Astrocyte of the hippocampus (primary cell): ENCODE measurements at places on chromosomes 3 and 15.

DNA sequence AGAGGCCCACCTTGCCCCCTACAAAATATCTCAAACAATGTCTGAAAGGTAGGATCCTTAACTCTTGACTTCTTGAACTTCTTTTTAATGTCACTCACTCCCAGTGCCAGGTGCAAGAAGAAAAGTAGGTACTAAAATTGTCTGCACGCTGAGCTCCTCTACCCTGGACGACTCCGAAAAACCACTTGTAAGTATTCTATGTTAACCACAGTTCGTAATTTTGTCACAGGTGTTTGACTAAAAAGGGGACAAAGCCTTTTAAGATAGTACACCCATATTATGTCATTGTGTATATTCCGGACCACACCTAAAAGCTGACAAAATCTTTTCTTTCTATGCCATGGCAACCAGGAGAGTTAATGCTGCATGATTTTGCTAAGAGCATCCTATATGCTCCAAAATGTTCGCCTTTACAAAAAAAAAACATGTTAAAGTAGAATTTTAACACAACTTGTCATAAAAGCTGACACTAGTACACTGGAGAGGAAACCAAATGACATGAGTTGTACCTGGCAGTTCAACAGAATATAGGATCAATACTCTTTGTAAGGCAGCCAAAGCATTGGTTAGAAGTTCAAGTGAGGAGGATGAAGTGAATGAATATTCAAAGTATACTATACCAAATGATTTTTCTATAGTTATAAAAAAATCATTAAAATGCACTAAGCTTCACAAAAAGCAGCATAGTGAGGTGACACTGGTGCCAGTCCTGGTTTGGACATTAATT is 210.5 kb downstream of the FOXP1 start:
- no peak for DNase-seq

DNA sequence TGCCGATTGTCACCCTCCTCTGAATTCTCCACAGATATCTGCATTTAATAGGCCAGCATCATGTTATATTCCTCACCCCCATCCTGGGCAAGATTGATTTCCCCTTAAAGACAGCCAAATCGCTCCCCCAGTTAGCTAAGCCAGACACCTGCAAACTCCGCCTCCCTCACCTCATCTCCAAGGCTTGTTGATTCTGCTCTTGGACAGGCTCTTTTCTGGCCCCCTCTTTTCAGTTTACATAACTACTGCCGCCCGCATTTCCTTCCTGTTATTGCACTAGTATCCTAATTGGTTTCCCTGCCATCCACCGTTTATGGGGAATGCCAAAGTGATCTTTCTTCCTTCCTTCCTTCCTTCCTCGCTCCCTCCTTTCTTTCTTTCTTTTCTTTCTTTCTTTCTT is 214.7 kb upstream of the MRPL3 start:
- no peak for DNase-seq

DNA sequence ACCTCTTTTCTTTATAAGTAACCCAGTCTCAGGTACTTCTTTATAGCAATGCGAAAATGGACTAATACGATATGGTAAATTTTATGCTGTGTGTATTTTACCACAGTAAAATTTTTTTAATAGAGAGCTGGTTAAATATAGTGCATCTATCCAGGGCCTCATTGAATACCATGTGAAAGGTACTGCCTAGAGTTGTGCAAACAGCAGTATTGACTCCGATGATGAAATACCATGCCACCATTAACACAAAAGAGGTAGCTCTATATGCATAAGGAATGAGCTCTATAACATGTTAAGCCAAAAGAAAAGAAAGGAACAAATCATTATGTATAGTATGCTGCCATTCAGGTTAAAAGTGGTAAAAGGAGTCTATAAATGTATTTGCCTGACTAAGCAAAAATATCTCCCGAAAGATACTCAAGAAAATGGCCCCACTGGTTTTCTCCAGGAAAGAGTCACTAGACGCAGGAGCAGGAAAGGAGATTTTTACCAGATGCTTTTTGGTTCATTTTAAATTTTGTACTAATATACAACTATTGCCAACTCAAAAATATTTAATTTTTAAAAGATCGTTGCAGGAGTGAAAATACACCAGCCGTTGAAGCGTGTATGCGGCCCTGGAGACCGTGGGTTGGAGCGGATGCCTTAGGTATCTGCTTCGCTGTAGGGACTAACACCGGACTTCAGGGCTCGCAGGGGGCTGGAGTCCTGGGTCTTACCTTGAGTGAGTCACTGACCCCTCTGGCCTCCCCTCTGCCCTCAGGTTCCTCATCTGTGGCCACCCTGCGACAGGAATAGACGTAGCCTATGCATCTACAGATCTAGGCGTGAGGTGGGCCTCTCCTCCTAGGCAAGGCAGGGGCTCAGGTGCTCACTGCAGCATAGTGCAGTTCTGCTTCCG is 120.1 kb downstream of the CHSY1 start:
- DNase-seq = no peak

GRCh38 chr3:30894521-30895251 is at the start of gene GADL1:
TSS of gene GADL1 (minus strand) at chr3:30894661. CDS start at chr3:30894614, 47 bp downstream.
- peak; percentile 60 for DNase-seq

DNA sequence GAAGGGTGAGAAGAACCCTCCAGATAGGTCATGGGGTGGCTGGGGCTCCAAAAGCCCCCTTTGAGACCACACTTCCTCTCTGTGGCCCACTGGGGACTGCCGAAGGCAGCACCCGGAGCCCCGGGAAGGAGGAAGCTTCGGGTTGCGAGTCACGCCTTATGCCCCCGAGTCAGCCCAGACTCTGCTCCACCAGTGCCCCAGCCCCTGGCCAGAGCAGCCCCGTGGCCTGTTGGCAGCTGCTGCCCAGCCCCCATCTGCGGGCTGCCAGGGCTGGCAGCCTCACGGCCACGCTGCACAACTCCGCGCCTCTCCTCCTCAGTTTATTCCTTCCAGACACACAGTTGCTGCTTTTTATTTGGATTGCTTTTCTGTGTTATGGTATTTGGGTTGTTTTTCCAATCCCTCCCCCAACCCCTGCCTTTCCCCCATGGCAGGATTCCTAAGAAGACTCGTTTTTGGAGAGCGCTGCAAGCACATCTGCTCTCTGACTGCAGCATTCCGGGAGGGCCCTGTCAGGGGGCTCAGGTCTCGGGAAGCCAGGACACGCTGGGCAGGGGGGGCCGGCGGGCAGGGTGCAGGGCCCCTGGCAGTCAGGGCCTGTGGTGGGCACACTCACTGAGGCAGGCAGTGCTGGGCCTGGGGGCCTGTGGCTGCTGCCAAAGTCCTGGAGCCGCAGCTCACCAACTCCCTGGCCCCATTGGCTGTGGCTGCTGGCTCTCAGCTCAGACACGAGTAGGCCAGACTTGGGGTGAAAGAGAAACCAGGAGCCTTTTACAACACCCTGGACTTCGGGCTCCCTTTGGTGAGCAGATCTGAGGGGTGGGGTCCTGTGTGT is 20.2 kb downstream of the MAGEF1 start:
- DNase-seq = peak; percentile 52

GRCh38 chr3:145915787-145916186 is 245.2 kb downstream of the PLOD2 start:
- DNase-seq = no peak

DNA sequence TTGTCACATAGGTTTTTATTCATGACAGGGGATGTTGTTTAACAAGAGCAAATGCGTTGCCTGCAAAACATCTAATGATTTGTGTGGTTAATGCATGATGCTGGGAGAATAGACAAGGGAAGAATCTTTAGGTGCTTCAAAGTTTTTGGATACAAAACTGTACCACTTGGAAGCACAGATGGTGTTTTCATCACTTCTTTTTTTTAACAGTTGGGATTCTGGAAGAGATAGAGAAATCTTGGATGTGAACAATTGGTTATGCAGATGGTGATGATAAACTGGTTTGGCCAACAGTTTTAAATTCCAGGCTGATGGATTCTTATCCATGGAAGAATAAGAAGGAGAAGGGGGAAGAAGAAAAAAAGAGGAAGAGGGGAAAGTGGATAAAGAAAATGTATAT is 379.4 kb downstream of the KCNH8 start:
- DNase-seq = no peak

- DNase-seq = no peak
Measured at GRCh38 chr3:162769564-162769963, 1273.0 kb downstream of the OTOL1 start.
